Stimulated activated CD8-positive, alpha-beta memory T cell treated with anti-CD3 and anti-CD28 coated beads, Interleukin-12 subunit alpha, Interleukin-12 subunit beta, amount 100 ng/mL, for 1 hour (primary cell): ENCODE measurements at places on chromosomes 2 and 18.

GRCh38 chr2:3334392-3335345 is 42.9 kb downstream of the EIPR1 start:
- no peak for DNase-seq

- no peak for DNase-seq
Measured at GRCh38 chr18:24344509-24344908, 53.1 kb downstream of the OSBPL1A start.

- no peak for DNase-seq
Measured at GRCh38 chr2:98936353-98937351, 627 bp upstream of the CRACDL start.

- DNase-seq: no peak
Measured at GRCh38 chr2:28713577-28714298, 37.9 kb upstream of the PPP1CB start.

DNA sequence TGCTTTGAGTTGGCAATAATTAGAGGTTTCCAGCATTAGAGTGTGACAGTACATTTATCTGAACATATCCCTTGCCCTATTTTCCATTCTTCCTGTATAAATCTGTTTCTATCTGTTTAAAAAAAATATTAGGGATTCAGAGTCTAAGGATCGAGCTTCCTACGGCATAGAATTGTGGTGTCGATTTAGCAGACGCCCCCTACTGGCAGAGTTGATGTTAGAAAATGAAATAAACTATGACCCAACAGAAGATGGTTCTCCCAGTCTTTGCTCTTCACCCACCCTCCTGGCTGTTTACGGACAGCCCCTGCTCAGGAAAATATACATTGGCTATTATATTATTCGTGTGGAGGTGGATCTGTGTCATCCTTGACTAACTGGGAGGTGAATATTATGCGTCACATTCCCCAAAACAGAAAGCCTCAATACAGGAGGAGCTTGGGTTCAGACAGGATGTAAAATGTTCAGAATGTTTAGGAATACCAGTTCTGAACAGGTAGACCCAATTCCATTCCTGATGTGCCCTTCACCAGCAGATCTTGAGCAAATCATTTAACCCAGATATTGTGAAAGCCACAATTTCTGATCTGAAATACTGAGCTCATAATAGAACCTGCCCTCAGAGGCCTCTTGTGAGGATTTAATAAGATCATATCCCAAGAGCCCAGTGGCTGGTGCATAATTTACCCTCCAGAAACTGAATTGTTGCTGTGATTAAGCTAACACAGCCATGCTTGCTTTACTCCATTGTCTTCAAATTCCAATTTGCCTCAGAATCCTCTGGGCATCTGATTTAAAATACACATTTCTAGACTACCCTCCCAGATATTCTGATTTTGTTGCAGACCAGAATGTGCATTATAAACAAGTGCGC is 10.8 kb upstream of the ERMN start:
- peak; percentile 21 for DNase-seq

DNA sequence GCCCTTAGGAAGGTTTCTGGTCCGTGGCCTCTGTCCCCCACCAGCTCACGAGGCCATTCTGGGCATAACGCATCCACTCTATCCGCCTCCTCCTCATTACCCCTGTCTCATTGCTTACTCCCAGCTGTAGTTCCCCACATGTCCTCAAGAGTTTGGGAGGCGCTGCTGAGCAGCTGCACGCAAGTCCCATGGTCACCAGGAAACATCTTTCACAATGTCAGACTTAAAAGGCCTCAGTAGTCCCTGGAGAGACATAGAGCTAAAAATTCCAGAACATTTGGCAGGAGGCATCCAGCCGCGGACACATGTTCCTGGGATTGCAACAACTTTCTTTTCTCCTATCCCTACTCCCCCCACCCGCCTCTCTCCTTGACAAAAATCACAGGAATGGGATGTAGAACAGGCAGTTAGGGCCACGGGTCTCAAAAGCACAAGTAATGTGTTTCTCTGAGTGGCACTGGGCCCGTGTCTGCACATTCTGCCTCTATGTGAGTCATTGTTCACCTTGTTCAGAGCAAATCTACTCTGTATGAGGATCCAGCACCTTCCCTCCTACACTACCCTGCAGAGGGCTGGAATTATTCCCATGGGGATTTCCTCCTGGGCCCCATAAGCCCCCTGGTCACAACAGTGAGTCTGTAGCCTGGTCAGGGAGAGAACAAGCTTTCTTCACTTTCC is 8.1 kb downstream of the LBH start:
- peak; percentile 38 for DNase-seq

DNA sequence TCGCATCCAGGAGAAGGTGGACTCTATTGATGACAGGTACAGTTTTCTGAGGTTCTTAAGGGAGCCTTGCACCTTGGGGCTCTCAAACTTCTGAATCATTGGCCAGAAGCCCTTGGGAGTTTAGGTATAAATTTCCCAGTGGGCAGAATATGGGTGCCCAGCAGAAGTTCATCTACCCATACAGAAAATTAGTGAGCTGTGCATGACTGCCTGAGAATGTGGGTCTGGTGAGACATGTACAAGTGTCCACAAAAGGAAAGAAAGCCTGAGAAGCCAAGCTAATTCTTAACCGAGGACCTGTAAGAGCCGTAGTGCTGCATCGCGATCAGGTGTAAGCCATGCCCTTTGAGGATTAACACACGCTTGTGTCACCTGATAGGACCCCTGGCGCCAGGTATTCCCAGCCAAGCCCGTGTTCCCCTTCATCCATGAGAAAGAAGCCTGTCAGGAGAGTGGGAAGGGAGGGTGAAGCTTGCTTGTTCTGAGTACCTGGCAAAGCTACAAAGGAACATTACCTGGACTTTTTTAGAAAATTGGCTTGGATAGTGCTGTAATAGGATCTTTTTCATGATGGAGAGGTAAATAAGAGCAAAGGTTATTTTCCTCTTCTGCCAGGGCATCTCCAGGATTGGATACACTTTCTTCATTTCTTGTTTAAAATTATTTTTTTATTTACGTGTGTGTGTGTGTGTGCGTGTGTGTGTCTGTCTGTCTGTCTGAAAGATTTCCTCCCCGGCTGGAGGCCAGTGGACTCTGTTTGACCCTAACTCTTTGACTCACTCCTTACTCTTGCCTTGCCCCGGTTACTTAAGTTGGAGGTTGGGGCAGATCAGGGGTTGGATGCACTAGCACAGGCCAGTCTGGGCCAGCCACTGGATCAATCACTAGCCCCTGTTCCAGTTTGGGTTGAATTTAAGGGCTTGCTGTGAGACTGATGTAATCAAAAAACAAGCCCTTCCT is 90.4 kb upstream of the EML6 start:
- no peak for DNase-seq

DNA sequence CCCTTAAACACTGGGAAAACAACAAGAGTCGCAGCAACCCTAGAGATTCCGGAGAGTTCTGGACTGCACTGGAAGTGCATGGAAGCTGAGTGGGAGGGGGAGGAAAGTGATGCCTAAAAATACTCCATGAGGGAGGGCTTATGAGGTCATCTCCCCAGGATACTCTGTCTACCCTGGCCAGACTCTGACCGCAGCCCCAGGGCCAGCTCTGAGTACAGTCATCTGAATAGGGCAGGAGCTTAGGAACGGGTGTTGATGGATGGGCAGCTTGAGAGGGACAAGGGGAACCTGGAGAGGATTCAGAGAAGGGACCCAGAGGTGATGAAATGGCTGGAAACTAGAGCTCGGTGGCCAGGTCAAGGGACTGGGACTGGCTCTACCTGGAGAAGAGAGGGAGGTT is 79.3 kb upstream of the IGFBP5 start:
- no peak for DNase-seq

GRCh38 chr18:55778788-55779690 is 191.0 kb upstream of the TCF4 start:
- no peak for DNase-seq

DNA sequence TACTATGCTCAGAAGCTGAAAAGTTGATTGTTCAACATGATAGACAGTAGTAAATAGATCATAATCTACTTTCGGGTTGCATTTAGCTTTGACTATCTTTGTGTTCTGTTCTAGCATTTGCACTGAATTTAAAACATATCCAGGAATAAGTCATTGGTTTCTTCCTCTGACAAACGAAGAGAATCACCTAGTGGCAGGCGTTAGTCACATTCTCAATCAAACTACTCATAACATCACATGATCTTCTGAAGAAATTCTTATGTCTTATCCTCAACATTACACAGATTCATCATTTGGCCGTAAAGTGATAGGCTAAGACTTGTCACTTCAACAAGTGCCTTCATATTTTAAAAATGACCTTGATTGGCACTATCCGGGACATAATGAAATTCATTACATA is 63.6 kb upstream of the TTC21B start:
- no peak for DNase-seq
